ENCODE measurements at places on chromosomes 1 and 21.

DNA sequence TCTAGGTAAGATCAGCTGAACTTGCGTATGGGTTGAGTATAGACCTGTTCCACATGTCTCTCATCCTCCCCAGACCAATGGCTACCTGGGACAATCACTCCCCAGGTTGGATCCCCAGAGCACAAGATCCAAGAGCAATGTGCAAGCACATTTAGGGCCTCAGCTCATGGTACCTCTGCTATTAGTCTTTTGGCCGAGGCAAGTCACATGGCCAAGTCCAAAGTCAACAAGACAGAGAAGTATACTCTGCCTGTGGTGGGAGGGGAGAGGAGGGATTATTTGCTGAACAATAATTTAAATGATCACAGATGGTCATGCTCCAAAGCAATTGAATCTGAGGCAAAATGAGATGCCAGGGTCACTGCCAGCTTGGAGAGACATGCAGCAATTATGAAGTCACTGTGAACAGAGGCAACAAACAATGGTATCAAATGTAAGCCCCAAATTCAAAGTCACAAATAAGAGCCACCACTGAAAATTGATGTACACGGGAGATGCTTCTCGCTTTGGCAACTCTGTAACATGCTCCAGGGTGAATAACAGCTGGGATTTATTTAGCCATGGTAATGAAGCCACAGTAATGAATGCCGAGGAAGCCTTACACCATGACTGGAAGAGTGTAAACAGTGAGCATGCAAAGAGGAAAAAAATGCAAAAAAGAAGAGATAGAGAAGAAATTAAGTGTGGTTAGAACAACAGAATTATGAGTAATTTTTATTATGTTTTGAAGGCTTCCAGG is 149.1 kb downstream of the ZNF281 start:
- DNase-seq, result no peak

DNA sequence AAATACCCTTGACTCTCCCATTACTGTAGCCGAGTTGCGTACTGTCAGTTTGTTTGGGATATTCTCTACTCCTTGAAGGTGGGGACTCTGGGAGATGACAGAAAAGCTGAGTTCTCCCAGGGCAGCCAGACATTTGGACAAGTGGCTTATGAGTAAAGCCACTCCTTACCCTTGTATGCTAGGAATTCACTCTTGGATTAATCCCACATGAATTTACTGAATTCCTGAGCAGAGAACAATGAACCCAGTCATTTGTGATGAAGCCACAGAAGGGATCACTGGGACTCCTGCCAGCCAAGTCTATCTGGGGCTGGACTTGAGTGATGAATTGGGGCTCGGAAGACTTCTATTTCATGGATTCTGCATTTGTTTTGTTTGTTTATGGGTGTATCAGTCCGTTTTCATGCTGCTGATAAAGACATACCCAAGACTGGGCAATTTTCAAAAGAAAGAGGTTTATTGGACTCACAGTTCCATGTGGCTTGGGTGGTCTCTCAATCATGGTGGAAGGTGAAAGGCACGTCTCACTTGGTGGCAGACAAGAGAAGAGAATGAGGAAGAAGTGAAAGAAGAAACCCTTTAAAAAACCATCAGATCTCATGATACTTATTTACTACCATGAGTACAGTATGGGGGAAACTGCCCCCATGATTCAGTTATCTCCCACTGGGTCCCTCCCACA is 25.1 kb downstream of the C1orf116 start:
- no peak for DNase-seq

DNA sequence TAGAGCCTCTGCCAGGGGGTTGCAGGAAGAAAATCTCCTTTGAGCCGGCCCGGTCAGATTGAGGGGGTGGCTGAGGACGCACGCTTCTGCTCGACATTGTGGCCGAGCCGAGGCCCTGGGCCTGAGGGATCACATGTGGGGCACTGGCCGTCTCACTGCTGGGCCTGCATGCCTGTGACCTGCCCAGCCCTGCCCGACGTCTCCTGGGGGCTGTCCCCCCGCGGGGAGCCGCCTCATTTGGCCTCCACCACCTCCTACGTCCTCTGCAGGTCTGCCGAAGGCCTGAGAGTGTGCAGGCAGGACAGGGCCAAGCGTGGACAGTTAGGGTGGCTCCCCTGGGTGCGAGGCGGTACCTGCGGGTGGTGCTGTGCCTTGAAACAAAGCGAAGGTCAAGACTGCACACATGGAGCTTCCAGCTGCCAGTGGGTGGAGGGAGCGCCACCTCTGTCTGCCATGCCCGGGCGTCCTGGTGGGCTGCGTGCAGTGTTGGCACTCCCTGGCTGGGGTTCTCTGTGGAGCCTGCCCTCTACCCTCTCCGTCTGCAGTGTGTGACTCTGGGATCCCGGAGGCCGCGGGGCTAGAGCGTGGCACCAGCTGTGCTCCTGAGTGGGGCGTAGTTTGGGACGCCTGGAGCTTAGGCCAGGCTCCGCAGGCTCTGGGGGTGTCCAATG is 51.7 kb downstream of the PCNT start:
- DNase-seq, result no peak

DNA sequence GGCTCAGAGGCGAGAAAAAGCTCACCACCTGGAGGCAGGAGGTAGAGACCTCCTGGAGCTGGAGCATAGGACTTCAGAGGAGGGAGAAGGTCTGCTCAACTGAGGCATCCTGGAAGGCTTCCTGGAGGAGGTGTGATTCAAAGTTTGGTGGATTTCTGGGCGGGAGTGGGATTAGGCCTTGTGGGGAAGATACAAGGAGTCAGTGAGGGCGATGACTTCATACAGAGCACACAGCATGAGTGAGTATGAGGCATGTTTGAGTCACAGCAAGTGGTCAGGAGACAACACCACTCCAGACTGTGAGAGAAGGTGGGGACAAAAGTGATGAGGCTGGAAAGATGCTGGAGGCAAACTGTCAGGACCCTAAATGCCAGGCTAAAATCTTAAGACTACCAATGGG is 77.6 kb downstream of the MATN1 start:
- DNase-seq, result no peak

DNA sequence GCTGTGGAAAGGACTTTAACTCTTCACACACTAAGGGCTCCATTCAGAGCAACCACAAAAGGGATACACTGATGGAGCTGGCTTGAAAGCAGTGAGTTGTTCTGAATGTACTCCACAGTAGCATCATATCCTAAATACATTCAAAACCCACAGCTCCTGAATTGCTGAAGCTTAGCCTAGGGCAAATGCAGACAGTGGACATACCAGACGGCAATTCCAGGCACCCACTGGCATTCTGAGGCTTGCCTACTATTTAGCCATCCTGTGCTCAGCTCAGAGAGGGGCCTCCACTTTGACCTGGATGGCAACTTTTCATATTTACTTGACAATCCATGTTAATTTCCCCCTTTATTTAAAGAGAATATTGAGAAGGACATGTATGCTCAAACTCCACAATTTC is 303.5 kb downstream of the NTNG1 start:
- DNase-seq, result no peak

GRCh38 chr1:62844030-62844429 is 60.1 kb downstream of the ATG4C start:
- DNase-seq, result no peak

GRCh38 chr1:12505231-12505630 is 112.8 kb downstream of the DHRS3 start:
- DNase-seq, result no peak

GRCh38 chr21:36914244-36915013 is 52.0 kb downstream of the HLCS start:
- DNase-seq, result no peak
